ENCODE measurements at places on chromosomes 11 and 22. TPM values are rescaled to one million over a fixed set of nuclear protein-coding genes. Genes with fewer than 3 reads are reported as not detected.

Gene GDPD4
- total RNA-seq, result not detected

Gene RFPL2
- total RNA-seq, result not detected

Gene KRTAP5-8
- not detected for total RNA-seq

Gene PPP2R1B
- 29.7 TPM for total RNA-seq

Gene SAA2
- total RNA-seq, result not detected

Gene MS4A12
- not detected for total RNA-seq

Gene SMC1B
- not detected for total RNA-seq

Gene TESMIN
- 6.7 TPM for total RNA-seq

Gene P2RX6
- 0.05 TPM for total RNA-seq

Gene XKR3
- total RNA-seq, result not detected

Gene NAALADL1
- not detected for total RNA-seq

Gene XNDC1N
- total RNA-seq, result 3.2 TPM

Gene OR6A2
- total RNA-seq, result not detected

Gene GGT1
- 0.06 TPM for total RNA-seq

- H3K27me3 ChIP-seq, result no peaks in the 10 kb centered on the region
- peaks cover 54% of the 10 kb centered on the region for H3K36me3 ChIP-seq
- no peak for DNase-seq
- H3K4me3 ChIP-seq, result peak overlapping the region; percentile 100
- H3K27ac ChIP-seq, result peak overlapping the region; percentile 91
- H3K4me1 ChIP-seq, result peaks cover 49% of the 10 kb centered on the region
These were observed 1.1 kb downstream of the SLC25A1 start for GRCh38 chr22:19177164-19178064.

- no peaks in the 10 kb centered on the region for H3K27me3 ChIP-seq
- H3K4me1 ChIP-seq, result peaks cover 62% of the 10 kb centered on the region
- peak; percentile 44 for DNase-seq
- H3K27ac ChIP-seq, result peak overlapping the region; percentile 34
- H3K36me3 ChIP-seq, result peaks cover 21% of the 10 kb centered on the region
These were observed 11.8 kb downstream of the TBC1D10A start for GRCh38 chr22:30314915-30315314.

DNA sequence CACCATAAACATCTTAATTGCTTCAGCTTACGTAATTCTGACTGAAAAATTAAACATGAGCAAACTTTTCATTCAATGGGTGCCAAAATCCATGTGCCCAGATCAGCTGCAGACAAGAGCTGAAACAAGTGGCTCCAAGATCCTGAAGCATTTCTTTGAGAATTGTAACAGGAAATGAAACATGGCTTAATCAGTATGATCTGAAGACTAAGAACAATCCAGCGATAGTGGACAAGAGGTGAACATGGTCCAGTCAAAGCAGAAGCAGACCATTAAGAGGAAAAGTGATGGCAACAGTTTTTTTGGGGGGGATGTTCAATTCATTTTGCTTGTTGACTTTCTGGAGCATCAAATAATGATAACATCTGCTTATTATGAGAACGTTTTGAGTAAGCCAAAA, 1964.5 kb upstream of the RAG2 start:
- no peak overlapping the region for H3K27ac ChIP-seq
- no peaks in the 10 kb centered on the region for H3K4me1 ChIP-seq
- no peak overlapping the region for H3K4me3 ChIP-seq
- H3K36me3 ChIP-seq, result no peaks in the 10 kb centered on the region
- DNase-seq, result no peak

- H3K27ac ChIP-seq, result no peak overlapping the region
- no peaks in the 10 kb centered on the region for H3K36me3 ChIP-seq
- H3K27me3 ChIP-seq, result peaks cover 48% of the 10 kb centered on the region
- H3K4me1 ChIP-seq, result peaks cover 9% of the 10 kb centered on the region
- H3K4me3 ChIP-seq, result no peak overlapping the region
These were observed 103.4 kb upstream of the FGF3 start for GRCh38 chr11:69922596-69923111.

- H3K4me3 ChIP-seq, result peak overlapping the region; percentile 90
- peaks cover 4% of the 10 kb centered on the region for H3K4me1 ChIP-seq
- DNase-seq, result peak; percentile 21
- no peaks in the 10 kb centered on the region for H3K27me3 ChIP-seq
These were observed 770 bp upstream of the TSG101 start for GRCh38 chr11:18527512-18527911.

DNA sequence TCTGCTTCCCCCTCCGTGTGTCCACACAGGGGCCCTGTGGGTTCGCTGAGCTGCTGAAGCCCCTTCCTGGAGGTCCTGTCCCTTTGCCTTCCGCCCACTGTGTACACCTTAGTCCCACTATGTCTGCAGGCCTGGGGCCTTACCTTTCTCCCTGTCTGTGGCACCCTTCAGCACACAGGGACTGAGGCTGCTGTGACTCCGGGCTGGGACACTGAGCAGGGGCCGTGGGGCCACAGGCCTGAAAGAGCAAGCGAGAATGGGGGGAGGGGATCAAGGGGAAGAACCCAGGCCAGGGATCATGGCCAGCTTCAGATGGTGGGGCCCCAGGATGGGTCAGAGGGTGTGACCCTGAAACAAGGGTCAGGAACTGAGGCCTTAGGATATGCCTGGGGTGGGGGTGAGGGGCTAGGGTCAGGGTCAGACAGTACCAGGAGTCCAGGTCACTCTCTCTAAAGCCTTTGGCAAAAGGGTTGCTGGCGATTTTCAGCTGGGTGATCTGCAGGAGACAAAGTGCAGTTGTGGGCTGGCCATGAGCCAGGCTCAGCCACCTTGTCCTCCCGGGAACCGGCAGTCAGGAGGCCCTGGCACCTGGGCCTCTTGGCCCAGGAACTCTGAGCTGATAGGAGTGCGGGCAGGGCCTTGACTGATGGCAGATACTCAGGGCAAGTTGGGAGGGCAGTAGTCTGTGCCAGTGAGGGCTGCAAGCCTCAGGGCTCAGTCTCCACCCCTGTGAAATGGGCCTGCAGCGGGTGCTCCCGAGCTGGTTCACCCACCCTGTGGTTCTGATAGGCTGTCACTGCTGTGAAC, 2.6 kb upstream of the NUDT8 start:
- no peak overlapping the region for H3K27ac ChIP-seq
- no peak overlapping the region for H3K4me3 ChIP-seq
- no peak for DNase-seq
- 0 out of 2 replicates have a peak, but pooled peaks cover 5% of the 10 kb centered on the region for H3K36me3 ChIP-seq
- peaks cover 23% of the 10 kb centered on the region for H3K4me1 ChIP-seq

- DNase-seq, result no peak
- peaks cover 52% of the 10 kb centered on the region for H3K36me3 ChIP-seq
- peaks cover 2% of the 10 kb centered on the region for H3K4me1 ChIP-seq
- no peaks in the 10 kb centered on the region for H3K27me3 ChIP-seq
- H3K27ac ChIP-seq, result no peak overlapping the region
- no peak overlapping the region for H3K4me3 ChIP-seq
These were observed 6.3 kb downstream of the SSH3 start for GRCh38 chr11:67309661-67310061.

DNA sequence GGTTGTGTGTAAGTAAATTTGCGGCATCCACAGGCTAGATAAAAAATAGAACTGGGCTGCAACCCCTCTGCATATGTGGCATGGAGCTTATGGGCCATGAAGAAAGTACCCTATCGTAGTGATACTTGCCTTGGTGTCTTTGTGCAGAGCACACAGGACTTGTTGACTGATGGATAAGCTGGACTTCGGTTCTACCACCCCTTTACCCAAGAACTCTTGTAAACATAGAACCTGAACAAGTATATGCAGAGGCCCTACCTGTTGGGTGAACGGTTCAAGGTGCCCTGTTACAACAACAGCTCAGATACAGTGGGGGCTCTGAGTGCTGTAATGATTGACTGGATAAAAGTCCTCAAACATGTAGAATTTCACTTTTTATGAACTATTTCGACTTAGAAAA, 3.0 kb upstream of the LGR4 start:
- H3K36me3 ChIP-seq, result peaks cover 6% of the 10 kb centered on the region
- no peak overlapping the region for H3K4me3 ChIP-seq
- no peak overlapping the region for H3K27ac ChIP-seq

DNA sequence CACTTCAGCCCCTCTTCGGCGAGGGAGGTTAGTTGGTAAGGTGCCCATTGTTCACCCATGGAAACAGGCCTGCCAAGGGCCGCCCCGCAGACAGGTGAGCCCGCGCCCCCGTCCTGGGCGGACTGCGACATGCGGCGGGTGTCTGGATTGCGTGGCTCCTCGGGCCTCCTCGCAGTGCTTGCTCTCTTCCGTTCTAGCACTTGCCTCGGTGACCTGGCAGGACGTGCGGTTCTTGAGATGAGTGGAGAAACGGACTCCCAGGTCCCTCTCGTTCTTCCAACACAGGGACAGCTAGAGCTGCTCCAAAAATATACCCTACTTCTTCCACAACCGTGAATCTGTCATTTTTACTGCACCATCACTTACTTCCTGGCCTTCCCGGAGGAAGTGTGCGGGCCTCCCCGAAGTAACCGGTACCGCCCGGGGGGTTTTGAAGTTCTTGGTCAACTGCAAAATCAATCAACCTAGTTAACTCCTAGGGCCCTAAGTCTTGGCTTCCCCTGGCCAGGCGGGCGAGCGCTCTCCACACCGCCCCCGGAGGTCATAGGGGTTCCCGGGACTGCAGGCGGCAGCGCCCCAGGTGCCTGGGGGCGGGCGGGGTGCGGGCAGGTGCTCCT, 745 bp upstream of the ZBTB44 start:
- H3K4me3 ChIP-seq, result peak overlapping the region; percentile 25
- no peaks in the 10 kb centered on the region for H3K27me3 ChIP-seq
- H3K36me3 ChIP-seq, result no peaks in the 10 kb centered on the region
- H3K27ac ChIP-seq, result no peak overlapping the region

DNA sequence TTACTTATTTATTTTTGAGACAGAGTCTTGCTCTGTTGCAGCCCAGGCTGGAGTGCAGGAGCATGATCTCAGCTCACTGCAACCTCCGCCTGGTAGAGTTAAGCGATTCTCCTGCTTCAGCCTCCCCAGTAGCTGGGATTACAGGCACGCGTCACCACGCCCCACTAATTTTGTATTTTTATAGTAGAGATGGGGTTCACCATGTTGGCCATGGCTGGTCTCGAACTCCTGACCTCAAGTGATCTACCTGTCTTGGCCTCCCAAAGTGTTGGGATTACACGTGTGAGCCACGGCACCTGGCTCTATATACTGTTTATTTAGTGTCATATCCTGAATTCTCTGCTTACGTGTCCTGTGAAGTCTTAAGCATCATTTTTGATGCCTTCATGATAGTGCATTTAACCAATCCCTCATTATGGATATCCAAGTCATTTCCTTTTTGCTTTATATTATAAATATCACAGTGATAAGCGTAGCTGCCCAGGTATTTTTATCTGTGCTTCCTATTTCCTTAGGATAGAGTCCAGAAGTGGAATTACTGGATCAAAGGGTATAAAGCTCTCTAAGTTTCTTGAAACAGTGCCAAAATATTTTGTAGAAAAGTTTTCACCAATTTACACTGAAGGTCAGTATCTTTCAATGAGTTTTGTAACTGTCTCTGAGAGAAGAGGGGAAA, 871 bp upstream of the SIDT2 start:
- H3K27ac ChIP-seq, result no peak overlapping the region
- no peak for DNase-seq
- H3K4me1 ChIP-seq, result peaks cover 9% of the 10 kb centered on the region
- no peaks in the 10 kb centered on the region for H3K36me3 ChIP-seq
- no peak overlapping the region for H3K4me3 ChIP-seq
- no peaks in the 10 kb centered on the region for H3K27me3 ChIP-seq

- no peak overlapping the region for H3K4me3 ChIP-seq
- no peak overlapping the region for H3K27ac ChIP-seq
- no peaks in the 10 kb centered on the region for H3K27me3 ChIP-seq
- no peak for DNase-seq
These were observed 45.2 kb upstream of the SLC5A12 start for GRCh38 chr11:26767060-26767459.

- no peak overlapping the region for H3K4me3 ChIP-seq
- no peak overlapping the region for H3K27ac ChIP-seq
- no peaks in the 10 kb centered on the region for H3K4me1 ChIP-seq
- no peaks in the 10 kb centered on the region for H3K27me3 ChIP-seq
These were observed 22.0 kb upstream of the WNT11 start for GRCh38 chr11:76228071-76228874.

DNA sequence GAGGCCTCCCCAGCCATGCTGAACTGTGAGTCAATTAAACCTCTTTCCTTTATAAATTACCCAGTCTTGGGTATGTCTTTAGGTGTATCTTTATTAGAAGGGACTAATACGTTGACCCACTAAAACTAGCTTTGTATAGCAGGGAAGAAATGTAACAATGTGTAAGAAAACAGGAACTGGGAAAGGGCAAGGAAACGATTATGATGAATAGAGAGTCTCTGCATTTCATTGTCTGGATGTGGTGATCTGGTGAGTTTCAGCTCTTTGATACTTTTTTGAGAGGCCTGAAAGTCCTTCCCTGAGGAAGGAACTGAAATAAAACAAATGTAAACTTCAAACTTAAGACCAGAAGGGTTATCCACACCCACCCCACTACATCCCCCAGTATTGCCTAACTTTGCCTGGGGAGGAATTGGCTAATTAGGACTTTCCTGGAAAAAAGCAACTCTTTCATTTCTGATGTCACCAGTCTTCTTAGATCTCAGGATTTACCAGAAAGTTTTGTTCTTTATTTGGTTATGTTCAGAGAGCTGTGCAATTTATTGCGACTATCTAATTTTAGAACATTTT, 119.0 kb downstream of the LDLRAD3 start:
- H3K36me3 ChIP-seq, result no peaks in the 10 kb centered on the region
- no peak overlapping the region for H3K27ac ChIP-seq
- H3K4me1 ChIP-seq, result no peaks in the 10 kb centered on the region
- H3K4me3 ChIP-seq, result no peak overlapping the region
- no peaks in the 10 kb centered on the region for H3K27me3 ChIP-seq

GRCh38 chr11:2584434-2584811, 115.4 kb downstream of the KCNQ1OT1 start:
- H3K4me3 ChIP-seq, result no peak overlapping the region
- H3K36me3 ChIP-seq, result no peaks in the 10 kb centered on the region
- no peak for DNase-seq
- H3K27me3 ChIP-seq, result no peaks in the 10 kb centered on the region
- peaks cover 30% of the 10 kb centered on the region for H3K4me1 ChIP-seq
- no peak overlapping the region for H3K27ac ChIP-seq

DNA sequence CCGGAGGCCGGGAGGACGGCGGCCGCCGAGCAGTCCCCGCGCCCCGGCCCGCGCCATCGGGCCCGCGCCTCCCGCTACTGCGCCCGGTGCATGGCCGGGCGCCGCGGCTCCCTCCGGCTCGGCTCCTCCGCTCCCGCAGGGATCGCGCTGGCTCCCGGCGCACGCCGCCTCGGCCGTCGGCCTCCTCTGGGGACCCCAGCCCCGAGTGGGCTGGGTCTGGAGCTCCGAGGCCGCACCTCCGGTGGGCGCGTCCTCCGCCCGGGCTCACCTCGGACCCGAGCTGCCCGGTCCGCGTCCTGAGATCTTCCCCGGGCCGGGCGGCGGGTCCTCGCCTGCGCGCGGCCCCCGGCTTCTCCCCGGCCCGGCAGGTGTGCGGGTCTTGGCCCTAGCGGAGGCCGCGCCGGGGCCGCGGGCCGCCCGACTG, 251 bp downstream of the SHISA8 start:
- DNase-seq, result no peak
- no peak overlapping the region for H3K27ac ChIP-seq
- H3K4me3 ChIP-seq, result no peak overlapping the region
- H3K36me3 ChIP-seq, result no peaks in the 10 kb centered on the region
- peaks cover 77% of the 10 kb centered on the region for H3K27me3 ChIP-seq
- peaks cover 30% of the 10 kb centered on the region for H3K4me1 ChIP-seq
